MG63 (cell line): ENCODE measurements at places on chromosomes 12 and 14.

- no peak for DNase-seq
These were observed 177.9 kb downstream of the ETV6 start for GRCh38 chr12:11827091-11828061.

GRCh38 chr12:24177889-24178288 is 228.4 kb upstream of the SOX5 start:
- DNase-seq = no peak

DNA sequence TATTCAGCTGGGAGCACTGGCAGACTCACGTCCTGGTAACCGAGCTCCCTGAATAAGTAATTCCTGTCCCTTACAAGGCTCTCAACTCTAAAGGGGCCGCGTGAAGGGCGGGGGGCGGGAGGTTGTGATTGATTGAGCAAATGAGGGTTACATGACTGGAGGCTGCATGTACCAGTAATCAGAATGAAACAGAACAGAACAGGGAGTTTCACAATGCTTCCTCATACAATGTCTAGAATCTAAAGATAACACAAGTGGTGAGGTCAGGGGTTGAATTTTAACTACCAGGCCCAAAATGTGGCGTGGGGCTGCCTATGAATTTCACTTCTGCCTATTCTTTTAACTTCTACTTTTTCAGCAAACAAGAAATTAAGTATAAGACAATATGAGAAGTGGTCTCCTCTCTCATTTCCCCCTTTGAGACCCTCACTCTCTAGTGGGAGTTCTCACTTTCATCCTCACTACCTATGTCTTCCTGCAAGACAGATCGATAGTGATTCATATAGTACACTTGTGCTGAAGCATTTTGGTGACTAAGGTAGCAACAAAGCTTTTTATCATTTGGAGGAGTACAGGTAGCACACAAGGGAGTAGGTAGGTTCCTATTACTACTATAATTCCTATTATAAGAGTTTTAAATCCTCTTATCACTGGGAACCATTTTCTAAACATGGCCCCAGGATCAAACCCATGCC is 239.8 kb downstream of the KTN1 start:
- no peak for DNase-seq

DNA sequence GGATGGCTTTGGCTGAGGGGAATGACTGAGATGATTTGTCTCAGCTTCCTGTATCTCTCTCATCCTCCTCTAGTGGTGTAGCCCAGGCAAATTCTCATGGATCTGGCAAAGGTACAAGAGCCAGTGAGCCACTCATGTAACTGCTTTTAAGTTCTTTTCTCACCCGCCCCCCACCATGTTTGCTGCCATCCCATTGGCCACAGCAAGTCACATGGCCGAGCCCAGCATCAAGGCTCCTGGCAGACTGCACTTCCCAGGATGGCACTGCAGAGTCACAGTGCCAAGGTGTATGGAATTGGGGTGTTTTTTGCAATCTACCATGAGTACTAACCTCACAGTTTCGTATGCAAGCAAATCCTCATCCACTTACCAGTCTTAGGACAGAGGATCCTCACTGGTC is 50.9 kb downstream of the CHST11 start:
- peak; percentile 5 for DNase-seq

GRCh38 chr14:24416254-24416931 is 13.1 kb downstream of the CBLN3 start:
- no peak for DNase-seq

DNA sequence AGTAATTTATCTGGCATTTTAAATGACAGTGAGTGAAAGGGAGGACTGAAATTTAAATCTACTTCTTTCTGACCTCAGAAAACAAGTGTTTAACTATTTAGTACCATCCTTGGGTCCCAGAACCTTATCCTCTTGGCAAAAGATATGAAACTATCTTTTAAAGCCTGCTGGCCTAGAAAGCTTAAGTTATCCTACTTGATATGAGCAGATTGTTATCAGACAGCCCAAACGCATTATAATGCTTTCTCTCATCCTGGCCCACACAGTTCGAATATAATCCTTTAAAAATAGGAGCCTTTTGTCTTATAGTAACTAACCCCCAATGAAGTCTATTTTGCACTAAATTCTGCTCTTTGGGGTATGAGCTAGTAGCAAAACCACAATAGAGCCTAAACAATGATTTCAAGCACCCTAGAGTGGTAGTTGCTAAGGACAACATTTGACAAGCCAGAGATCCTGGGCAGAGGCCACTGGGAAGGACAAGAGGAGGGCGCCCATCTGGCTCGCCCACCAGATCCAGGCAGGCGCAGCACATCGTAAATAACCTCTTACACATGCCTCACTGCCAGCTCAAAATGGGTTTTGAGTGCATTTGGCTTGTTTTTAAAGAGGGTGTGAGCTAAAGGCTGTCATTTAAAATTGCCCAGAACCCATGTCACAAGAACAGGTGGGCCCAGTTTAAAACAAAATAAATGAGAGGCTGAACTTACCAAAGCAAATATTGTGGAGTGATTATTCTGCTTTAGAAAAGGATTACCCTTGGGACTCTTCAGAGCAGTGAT is 37.7 kb upstream of the CRY1 start:
- no peak for DNase-seq

DNA sequence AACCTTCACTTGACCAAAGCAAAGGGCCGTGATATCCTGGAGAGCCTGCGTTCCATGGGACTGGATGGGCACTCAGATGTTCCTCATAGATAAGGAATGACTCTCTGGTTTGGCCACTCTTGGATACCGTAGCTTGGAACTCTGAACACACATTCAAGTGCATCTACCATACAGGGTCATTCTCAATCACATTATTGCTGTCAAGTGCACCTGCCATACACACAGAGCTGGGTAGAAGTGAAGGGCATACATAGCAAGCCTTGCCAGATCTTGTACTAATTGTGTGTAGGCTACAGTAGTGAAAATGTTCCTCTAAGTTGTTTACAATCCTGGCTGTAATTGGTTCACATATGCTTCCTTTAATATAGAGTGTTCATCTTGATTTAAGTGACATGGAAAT is 58.3 kb downstream of the PELI2 start:
- no peak for DNase-seq

DNA sequence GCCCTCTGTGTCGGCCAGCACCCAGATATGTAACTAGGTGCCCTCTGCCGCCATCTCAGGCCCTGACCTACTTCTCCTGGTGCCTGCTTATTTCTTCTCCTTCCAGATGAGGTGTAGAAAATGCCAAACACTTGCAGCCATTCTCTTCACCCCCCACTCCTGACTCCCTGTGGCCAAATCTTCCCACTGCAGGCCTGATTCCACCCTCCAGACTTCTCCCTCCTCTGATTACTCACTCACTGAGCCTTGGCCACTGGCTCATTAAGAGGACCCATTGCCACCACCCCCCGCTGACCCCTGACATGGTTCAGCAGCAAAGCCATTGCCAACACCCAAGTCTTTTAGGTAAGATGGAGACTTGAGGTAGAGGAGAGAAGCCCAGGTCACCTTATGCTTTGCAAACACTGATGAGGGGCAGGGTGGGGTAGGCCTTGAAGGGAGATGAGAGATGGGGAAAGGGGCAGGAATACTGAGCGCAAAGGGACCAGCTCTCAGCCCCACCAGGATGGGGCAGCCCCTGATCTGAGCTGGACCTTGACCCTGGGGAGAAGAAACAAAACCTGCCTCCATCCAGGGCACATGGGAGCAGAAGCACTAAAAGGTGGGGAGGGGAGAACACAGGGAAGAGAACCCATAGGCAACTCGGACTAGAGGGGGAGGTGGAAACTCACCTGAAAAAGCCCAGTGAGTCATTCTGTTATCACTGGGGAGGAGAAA is 25.1 kb upstream of the ANO2 start:
- no peak for DNase-seq

DNA sequence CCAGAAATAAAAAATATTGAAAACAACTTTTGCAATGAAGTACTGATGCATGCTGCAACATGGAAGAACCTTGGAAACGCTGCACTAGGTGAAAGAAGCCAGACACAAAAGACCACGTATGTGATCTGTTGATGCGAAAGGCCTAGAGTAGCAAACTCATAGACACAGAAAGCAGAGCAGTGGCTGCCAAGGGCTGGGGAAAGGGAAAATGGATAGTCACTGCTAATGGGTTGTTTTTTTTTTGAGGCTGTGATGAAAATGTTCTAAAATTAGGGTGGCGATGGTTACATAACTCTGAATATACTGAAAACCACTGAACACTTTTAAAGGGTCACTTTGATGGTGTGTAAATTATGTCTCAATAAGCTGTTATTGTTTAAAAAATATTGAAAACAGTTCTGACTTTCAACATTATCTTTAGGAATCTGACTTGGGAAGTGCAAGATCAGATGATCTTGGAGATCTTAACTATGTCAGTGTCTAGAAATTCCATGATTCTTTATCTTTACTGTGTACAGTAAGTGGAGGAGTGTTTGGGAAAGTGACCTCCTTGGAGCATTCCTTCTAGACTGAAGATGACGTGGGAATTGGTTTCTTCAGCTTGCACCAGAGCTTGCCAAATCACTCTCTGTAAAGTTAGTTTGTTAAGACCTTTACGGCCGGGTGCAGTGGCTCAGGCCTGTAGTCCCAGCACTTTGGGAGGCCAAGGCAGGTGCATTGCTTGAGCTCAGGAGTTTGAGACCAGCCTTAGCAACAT is 12.4 kb downstream of the MLXIP start:
- DNase-seq = no peak

- no peak for DNase-seq
These were observed 1.5 kb downstream of the INF2 start for GRCh38 chr14:104690861-104691455.

DNA sequence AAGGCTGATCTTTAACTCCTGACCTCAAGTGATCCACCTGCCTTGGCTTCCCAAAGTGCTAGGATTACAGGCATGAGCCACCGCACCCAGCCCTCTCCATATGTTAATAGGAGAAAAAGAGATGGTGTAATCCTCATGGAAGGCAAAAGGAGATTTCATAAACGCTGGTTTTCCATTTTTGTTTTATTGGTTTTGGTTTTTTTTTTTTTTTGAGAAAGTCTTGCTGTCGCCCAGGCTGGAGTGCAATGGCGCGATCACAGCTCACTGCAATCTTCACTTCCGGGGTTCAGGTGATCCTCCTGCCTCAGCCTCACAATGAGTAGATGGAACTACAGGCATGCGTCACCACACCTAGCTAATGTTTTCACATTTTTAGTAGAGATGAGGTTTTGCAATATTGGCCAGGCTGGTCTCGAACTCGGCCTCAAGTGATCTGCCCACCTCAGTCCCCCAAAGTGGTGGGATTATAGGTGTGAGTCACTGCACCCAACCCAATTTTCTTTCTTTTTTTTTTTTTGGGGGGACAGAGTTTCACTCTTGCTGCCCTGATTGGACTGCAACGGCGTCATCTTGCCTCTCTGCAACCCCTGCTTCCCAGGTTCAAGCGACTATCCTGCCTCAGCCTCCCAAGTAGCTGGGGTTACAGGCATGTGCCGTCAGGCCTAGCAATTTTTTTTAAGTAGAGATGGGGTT is 8.1 kb downstream of the PTGES3 start:
- DNase-seq = no peak

DNA sequence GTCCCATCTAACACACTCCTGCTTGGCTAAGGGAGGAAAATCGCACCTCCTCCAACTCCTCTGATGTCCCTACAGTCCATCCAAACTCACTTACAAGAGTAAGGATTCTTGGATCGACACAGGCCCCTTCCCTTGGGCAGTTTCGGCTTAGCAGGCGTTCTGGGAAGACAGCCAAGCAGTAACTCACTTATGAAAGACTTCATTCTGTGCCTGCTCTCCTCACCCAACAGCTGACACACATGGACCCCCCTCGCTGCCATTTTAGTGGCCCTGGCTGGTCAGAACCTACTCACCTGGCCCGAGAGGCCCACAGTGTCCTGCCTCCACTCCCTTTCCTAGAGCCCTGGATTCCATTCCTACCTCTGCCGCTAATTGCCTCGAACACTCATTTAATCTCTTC is 52.3 kb upstream of the BCL2L14 start:
- DNase-seq = peak; percentile 50

- DNase-seq = peak; percentile 61
These were observed 20.6 kb downstream of the RDH12 start for GRCh38 chr14:67722293-67722692.

DNA sequence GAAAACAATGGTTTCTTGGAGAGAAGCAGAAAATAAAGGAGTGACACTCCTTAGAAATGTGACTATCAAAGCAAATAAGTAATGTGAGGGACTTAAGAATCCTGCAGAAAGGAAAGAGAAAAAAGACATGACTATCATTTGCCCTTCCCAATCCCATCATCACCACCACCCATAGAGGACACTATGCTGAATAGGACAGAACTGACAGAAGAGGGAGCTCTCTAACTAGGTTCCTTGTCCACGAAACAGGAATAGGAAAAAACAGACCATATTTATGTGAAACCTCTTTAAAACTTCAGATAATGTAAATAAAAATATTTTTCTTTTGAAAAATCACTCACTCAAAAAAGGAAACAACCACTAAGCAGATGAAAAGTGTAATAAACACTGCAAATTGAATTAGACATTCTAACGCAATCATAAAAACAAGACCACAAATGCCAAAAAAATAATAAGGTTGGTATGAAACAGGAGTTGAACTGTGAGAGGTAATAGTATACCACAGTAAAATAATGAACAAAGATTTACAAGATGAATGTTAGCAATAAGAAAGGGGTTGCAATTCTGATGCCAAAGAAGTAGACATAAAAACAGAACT is 24.1 kb downstream of the KLRD1 start:
- no peak for DNase-seq

DNA sequence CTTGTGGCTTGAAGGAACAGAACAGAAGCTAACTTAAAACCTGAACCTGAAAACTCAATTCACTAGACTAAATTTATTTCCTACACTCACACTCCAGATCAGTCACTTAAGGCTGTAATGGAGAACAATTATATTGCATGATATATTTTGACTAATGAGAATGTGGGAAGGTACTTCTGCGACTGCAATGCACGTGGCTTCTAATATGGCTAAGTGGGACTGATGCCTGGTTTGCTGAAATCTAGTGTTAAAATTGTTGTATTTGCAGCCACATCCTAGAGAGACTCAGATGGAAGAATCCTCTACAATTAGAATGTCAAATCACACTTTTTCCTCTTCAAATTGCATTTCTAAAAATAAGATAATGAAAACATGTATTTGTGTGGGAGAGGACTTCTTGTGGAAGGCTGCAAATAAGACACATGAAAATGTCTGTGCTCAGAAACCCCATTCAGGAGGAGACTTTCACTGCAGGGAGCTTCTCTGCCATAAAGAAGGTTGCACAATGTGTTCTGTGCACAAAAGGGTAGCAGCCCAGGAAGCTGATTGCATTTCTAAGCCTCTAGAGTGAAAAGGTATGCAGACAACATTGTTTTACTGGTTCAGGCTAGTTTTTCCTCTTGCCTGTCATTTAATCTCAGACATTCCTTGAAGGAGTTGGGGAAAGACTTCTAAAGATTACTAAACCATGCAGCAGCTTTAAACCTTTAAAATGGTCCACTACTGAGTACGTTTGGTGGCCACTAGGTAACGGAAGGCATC is 224.3 kb downstream of the NEDD1 start:
- no peak for DNase-seq

GRCh38 chr14:101187816-101188570 is 284.5 kb upstream of the RTL1 start:
- DNase-seq = no peak

GRCh38 chr12:131905630-131906091 is 11.2 kb downstream of the ULK1 start:
- no peak for DNase-seq
